ENCODE measurements at places on chromosomes 12 and 14. TPM values are rescaled to one million over a fixed set of nuclear protein-coding genes. Genes with fewer than 3 reads are reported as not detected.

The ANKRD33 gene
- total RNA-seq = 0.17 TPM

The IFI27L2 gene
- 110 TPM for total RNA-seq

DNA sequence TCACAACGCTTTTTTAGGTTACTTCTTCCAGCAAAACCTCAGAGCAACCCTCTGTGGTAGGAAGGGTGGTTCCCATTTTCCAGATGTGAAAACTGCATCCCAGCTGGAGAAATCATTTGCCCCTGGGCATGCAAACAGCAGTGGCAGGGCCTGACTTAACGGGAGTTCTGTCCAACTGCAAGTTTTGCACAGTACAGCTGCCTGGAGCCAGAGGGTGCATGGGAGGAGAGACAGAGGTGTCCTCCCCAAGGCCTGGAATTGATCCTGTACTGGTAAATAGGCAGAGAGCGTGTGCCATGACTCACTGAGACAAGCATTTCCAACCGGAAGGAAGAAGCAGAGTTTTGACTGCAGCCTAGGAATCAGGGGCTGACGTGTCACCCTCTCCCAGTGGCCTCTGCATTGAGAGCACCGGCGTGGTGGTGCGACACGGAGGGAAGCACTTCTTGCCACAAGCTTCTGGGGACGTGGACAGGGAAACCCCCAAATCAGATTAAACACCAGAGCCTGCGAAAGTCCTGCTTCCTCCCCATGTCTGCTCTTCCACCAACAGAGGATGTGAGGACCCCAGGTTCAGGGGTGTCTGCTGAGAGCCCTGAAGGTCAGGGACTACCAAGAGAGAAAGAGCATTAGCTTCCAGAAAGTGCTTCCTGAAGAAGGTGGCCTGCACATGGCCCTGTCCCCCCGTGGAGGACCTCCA is 19.0 kb upstream of the SERPINA4 start:
- no peaks in the 10 kb centered on the region for H3K36me3 ChIP-seq
- peaks cover 12% of the 10 kb centered on the region for H3K4me1 ChIP-seq
- no peak for DNase-seq
- H3K27me3 ChIP-seq = no peaks in the 10 kb centered on the region
- H3K27ac ChIP-seq = no peak overlapping the region

DNA sequence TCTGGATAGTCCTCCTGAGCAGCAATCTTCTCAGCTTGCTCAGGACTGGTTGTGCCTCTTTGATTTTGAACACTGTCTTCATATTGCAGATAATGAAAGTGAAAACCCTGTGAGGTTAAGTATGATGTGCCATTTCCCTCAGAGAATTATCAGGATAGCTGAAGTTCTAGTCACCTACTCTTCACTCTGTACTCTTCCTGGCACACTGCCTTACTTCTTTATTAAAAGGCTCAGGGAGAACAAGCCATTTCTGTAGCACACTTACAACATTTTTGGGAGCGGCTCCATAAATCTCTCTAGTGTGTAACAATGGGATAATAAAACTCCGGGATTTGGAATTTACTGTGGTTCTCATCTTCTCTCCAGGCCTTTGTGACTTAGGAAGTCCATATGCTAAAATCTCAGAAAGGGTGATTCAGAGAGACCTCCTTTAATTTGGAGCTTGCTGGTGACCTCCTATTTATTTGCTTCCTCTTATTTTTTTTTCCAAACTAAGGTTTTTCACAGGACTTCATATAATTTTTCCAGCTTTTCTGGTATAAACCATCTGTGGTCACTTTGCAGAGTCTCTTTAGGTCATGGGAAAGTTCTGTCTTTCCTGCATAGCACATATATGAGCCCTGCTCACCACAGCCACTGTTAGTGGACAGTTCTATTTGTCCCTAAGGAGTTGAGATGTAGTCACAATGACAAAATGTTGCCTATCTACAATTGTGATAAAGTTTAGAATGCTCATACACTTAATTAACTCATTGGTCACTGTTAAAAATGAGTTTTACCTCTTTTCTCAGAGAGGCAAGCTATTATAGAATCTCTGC is 53.5 kb upstream of the LDHB start:
- H3K36me3 ChIP-seq = no peaks in the 10 kb centered on the region
- H3K27ac ChIP-seq = no peak overlapping the region
- H3K4me3 ChIP-seq = no peak overlapping the region

GRCh38 chr12:58310809-58311622 is 369.6 kb downstream of the ATP23 start:
- peak; percentile 38 for DNase-seq
- H3K27me3 ChIP-seq = no peaks in the 10 kb centered on the region
- H3K4me3 ChIP-seq = no peak overlapping the region

GRCh38 chr12:99201906-99202645 is 445.5 kb upstream of the GARIN6 start:
- H3K27ac ChIP-seq = no peak overlapping the region
- no peak overlapping the region for H3K4me3 ChIP-seq
- no peaks in the 10 kb centered on the region for H3K27me3 ChIP-seq
- no peaks in the 10 kb centered on the region for H3K36me3 ChIP-seq
- no peak for DNase-seq
- no peaks in the 10 kb centered on the region for H3K4me1 ChIP-seq

GRCh38 chr12:65988596-65988995 is 142.0 kb downstream of the LLPH start:
- H3K4me3 ChIP-seq = no peak overlapping the region
- H3K27me3 ChIP-seq = no peaks in the 10 kb centered on the region
- no peak overlapping the region for H3K27ac ChIP-seq
- DNase-seq = no peak

Data from spinal cord (tissue), 10 donors.